Ovary (tissue), 10 donors: ENCODE measurements at places on chromosomes 5 and 9.

DNA sequence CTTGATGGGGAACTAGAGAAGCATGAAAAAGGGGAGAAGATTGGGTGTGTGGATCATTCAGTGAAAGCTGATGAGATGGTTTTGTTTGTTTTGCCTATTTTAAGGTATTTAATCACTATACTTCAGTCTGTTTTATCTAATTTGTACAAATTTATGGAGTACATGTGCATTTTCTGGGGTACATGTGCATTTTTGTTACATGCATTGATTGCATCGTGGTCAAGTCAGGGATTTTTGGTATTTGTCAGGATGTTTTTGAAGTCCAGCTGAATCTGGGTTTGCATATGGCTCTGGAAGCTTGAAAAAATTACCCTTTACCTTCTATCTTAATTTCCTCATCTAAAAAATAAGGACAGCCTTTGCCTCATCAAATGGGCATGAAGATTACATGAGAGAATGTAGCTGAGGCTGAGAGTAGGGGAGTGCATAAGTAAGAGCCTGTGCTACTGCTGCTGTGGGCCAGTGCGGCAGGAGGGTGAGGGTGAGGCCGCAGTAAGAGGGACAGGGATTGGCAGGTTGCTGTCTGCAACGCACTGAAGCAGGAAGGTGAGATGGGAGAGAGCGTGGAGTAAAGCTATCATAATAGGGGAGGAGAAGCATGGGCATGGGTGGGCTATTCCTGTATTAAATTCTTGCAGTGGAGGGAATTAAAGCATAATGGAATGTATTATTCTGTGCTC, 139.8 kb downstream of the NPR3 start:
- DNase-seq, result no peak

GRCh38 chr9:132644251-132644650, 25.5 kb downstream of the DDX31 start:
- no peak for DNase-seq

DNA sequence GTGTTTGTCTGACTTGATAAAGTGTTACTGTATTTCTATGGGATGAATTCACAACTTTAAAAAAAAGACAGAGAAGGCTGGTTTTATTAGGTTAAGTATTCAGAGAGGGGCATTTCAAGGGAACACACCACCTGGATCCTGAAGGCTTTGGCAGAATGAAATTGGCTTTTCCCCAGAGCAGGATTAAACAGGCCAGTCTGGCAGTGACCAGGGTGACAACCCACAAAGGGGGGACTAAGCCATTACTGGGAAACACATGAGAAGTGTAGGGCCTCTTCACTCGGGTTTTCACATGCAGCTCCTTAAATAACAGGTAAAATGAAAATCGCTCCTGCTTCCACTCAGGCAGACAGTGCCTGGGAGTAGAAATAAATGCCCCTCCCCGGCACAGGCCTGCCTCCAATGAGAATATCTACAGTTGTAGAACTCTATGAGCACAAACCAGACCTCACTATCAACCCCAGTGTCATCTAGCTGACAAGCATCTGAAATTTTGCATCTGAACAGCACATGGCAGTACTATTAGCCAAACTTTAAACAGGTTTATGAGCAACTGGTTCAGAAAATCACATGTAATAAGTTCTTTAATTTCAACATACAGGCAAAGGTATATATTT, 85.8 kb downstream of the LHFPL2 start:
- no peak for DNase-seq

DNA sequence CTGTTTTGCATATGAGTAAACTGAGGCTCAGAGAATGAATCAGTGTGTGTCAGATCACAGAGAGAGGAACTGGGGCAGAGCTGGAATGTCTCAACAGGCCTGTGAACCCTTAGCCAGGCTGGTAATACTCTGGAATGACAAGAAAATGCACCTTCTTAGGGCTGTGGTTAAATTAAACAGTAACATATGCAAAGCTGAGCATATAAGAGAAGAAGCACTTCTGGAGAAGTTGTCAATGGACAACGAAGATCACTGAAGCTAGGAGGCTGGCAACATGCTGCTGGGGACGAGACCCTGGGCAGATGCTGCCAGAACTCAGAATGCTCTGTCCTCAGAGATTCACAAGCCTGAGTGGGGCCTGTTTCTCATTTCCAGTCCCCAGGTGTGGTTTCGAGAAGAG, 64.6 kb upstream of the EPB41L4B start:
- DNase-seq, result no peak

GRCh38 chr9:33065157-33066076, 11.1 kb downstream of the SMU1 start:
- no peak for DNase-seq
